ENCODE measurements at places on chromosomes 1 and 21. TPM values are rescaled to one million over a fixed set of nuclear protein-coding genes. Genes with fewer than 3 reads are reported as not detected.

IRF6 gene
- 0.17 TPM for total RNA-seq

DNA sequence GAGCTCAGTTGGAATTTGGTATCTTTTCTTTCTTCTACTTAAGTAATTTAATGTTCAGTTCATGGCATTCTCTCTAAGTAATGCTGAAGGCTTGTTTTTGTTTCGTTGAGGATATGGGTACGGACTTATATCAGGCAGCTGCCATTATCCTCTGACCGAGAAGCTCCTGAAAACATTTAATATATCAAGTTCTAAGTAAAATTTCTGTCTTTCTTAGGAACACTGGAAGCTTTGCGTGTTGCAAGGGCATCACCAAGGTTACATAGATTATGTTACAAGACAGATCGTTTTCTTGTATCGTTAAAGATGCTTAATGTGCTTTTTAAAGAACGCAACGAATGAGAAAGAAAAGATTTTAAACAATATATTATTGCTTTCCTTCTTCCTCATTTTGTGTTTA lies 1.0 kb upstream of the GALNT2 start:
- no peak for DNase-seq

- DNase-seq = no peak
Measured at GRCh38 chr21:30072496-30072895, 94.1 kb downstream of the CLDN17 start.

STPG1 gene
- 5.1 TPM for total RNA-seq

DNA sequence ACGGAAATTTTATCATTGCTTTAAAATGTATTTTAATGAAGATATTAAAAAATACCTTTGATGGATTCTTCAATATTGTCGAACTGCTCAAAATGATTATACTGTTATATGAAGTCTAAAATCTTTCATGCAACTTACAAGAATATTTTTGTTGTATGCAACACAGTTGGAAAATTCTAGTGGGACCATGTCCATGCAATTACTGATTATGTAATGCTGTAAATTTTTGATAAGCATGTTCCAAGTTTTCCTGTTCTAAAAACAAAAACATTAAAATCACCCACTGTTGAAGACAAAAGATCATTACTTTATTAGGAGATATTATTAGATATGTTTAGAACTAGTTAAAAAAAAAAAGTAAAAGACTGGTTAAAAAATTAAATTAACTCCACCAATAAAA lies 132.8 kb downstream of the NFIA start:
- DNase-seq = no peak

- DNase-seq = no peak
Measured at GRCh38 chr1:159430985-159431384, 1.0 kb upstream of the OR10J4 start.

DNA sequence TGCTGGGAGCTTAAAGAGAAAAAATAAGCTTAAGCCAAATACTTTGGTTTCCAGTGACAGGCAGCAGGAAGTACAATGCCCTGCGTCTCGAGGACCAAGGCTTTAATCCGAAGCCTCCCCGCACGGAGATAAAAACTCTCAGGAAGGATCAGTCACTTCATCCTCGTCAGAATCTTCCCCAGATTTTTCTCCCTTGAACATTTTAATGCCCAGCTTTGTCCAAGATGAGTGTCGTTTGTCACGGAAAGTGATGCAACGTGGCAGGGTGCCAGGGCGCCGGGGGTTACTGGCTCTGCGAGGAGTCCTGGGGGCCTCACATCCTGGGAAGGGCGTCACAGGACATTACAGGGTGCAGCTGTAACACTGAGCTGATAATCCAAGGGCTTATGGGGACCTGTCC lies 25.2 kb upstream of the PCBP3 start:
- DNase-seq = no peak

DNA sequence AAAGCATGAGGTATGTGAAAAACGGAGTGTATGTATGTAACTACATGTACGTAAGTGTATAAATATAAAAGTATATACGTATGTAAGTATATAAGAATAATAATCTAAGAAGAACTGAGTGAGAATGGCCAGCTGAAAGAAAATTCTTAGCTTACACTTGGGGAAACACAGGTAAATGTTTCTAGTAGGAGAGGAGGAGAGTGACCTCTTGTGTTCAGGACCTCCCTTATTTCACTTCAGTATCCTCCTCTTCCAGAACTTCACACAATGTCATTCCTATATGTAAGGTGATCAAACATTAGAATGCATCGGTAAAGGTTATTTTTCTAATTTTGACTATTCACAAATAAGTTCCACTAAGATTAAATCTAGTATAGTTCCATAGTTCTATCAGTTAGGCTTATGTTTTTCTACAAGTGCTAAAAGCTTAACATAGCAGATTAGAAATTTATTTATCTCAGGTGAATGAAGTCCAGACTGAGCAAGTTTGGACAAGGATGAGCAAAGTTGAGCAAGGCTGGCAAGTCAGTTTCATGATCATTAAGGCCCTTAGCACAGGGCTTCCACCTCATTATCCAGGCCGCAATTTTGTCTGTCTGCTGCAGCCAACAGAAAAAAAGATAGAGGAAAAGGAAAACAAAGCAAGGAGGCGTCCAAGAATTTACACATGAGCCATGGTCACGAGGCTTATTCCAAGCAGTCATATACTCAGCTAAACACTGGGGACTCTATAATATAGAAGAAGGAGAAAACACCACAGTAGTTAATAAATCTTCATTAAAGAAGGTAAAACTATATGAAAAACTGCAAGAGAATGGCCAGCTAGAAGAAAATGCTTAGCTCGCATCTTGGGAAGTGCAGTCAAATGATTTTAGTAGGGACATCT lies 7.1 kb upstream of the MROH9 start:
- no peak for DNase-seq

DNA sequence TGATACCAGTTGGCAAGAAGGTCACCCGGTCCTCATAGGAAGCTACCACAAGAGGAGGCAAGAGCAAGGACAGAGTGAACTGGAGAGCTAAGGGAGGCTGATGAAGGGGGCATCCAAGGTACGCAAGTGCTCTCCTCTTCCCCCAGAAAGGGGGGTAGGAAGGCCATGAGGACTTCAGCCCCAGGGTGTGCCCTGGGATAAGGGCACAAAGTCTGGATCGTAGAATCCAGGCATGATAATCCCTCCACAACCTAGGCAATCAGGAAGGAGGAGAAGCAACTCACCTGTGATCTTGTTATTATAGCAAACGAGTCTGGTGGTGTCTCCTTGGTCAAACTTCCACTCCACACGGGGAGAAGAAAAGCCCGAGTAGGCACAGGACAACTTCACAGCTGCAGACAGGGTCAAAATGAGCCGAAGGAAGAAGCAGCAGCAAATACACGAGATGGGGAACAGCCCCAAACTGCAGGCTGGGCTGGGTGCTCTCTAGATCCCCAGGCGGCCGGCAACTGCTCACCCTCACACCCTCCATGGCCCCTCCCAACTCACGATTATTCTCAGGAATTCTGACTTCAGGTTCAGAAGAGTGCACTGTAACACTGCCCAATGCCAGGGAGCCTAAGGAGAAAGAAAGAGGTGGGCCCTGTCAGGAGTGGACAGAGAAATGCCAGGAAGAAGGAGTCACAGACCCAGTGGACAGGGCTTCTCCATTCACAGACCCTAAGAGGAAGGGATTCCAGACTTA lies 20.0 kb downstream of the F11R start:
- DNase-seq = no peak

IQCC gene
- total RNA-seq = 6.0 TPM

TENT5C gene
- total RNA-seq = 4.9 TPM

MPL gene
- not detected for total RNA-seq

DNA sequence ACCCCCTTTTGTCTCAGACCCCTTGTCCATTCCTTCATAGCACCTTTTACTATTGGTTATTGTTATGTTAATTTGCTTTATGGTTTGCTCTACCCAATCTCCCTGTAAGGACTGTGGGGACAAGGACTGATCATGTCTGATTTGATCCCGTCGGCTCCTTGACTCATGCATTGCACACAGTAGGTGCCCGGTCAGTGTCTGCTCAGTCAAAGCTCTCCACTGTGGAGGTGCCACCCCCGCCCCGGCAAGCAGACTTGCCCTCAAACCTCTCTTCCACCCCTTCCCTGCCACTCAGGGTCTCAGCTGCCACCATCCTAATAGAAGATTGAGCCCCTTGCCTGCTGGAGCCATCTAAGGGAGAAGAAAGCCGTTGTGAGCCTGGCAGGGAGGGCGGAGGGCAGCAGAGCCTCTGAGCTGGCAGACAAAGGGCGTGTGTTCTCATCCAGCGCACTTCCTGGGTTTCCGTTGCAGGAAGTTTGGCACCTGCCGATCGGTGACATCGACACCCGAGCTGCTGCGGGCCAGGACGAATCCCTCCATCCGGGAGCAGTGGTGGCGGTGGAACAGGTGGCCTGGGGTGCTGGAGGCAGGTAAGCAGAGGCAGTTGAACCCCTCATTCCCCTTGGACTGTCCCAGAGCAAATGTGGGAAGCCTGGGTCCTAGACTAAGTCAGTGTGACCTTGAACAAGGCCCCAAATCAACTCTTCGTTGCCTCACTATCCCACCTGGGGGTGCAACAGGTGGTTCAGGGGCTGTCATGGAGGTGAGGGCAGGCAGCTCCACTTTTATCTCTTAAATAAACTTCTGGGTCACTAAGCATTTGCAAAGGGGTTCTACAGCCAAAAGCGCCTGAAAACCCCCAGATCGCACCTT lies 2.2 kb upstream of the FBLIM1 start:
- no peak for DNase-seq

DNA sequence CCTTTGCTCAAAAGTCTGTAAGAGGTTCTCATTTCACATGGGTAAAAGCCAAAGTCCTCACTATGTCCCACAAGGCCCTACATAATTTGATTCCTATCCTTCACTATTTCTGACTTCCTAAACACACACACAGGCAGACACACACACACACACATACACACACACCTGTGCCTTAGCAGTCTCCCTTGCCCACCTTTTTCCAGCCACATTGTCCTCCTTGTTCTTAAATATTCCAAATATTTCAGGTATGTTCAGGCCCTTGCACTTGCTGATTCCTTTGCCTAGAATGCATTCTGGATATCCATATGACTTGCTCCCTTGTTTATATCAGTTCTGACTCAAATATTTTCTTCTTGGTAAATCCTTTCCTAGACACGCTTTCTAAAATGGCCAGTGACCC lies 54.6 kb downstream of the NTNG1 start:
- DNase-seq = no peak

LCE2C gene
- total RNA-seq = not detected

KIF21B gene
- total RNA-seq = 52.0 TPM

DNA sequence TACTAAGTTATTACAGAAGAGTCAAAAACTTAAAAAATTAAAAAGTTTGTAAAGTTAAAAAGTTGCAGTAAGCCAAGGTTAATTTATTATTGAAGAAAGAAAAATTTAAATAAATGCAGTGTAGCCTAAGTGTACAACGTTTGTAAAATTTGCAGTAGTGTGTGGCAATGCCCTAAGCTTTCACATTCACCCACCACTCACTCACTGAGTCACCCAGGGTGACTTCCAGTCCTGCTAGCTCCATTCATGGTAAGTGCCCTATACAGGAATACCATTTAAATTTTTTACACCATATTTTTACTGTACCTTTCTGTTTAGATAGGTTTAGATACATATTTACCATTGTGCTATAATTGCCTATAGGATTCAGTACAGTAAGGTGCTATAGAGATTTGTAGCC lies 88.6 kb downstream of the CTH start:
- no peak for DNase-seq

ZFP69 gene
- 4.0 TPM for total RNA-seq

- DNase-seq = no peak
Measured at GRCh38 chr1:177686933-177687332, 282.9 kb downstream of the SEC16B start.

GRCh38 chr21:40272037-40272436 lies 404.8 kb downstream of the PCP4 start:
- no peak for DNase-seq

CRNN gene
- total RNA-seq = not detected

DNA sequence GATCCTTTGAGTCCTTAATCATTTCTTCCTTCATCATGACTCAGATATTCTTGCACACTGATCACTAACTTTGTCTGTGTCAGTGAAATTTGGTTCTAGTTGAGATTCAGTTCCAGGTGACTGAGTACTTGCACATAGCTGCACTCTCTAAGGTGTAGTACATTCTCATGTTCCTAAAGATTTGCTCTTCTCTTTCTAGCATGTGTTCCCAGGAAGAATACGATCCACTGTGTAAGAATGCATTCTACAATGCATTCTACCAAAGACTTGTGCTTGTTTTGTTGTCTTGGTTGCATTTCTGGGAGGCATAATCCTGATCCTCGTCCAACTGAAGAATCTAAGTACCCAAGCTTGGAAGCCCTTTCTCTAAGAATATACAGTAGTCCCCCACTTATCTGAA lies 104.3 kb upstream of the CDC42BPA start:
- DNase-seq = no peak

DNA sequence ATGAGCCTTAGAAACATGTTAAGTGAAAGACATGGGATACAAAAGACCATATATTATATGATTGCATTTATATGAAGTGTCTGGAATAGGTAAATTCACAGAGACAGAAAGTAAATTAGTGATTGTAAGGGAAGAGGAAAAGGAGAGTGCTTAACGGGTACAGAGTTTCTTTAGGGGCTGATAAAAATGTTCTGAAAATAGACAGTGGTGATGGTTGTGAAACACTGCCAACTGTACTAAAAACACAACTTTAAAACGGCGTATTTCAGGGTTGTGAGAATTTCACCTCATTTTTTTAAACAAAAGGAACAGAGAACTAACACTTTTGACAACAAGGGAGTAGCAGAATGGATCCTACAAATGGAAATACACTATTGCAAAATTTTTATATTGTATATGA lies 13.4 kb downstream of the COP1 start:
- DNase-seq = no peak

GRCh38 chr1:90359994-90360393 lies 357.1 kb downstream of the BARHL2 start:
- DNase-seq = no peak

ANKRD45 gene
- total RNA-seq = not detected

- DNase-seq = no peak
Measured at GRCh38 chr1:207002724-207003146, 29.8 kb downstream of the C1orf116 start.

GRCh38 chr1:184866991-184867788 lies 107.1 kb downstream of the NIBAN1 start:
- DNase-seq = peak; percentile 44

DNA sequence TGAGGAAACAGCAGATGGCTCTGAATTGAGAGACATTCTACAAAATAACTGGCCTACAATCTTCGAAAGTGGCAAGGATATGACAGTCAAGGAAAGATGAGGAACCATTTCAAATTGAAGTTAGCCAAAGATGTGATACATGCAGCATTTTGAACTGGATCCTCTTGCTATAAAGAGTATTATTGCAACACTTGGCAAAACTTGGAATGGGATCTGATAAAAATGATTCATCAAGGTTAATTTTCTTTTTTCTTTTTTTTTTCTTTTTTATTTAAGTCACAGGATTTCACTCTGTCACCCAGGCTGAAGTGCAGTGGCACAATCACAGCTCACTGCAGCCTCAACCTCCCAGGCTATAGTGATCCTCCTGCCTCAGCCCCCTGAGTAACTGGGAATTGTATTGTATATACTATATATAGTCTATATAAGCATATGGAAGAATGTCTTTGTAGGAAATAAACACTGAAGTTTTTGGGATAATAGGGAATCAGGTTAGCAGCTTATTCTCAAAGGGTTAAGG lies 49.8 kb upstream of the GJA8 start:
- no peak for DNase-seq

GRCh38 chr1:27618341-27619082 lies 14.6 kb upstream of the AHDC1 start:
- DNase-seq = peak; percentile 44

UBASH3A gene
- total RNA-seq = 70.8 TPM

LCE3E gene
- total RNA-seq = not detected

CRYBG2 gene
- total RNA-seq = 0.83 TPM
